ENCODE measurements at places on chromosomes 1 and 21. TPM values are rescaled to one million over a fixed set of nuclear protein-coding genes. Genes with fewer than 3 reads are reported as not detected.

GRCh38 chr1:109659997-109660690, 4.2 kb downstream of the GSTM4 start:
- no peak overlapping the region for H3K27ac ChIP-seq
- H3K4me1 ChIP-seq: peaks cover 21% of the 10 kb centered on the region
- no peaks in the 10 kb centered on the region for H3K27me3 ChIP-seq
- peaks cover 13% of the 10 kb centered on the region for H3K36me3 ChIP-seq
- H3K4me3 ChIP-seq: no peak overlapping the region

- no peak for DNase-seq
- H3K27ac ChIP-seq: peak overlapping the region; percentile 40
- peaks cover 16% of the 10 kb centered on the region for H3K4me1 ChIP-seq
- no peak overlapping the region for H3K4me3 ChIP-seq
- H3K36me3 ChIP-seq: no peaks in the 10 kb centered on the region
Observed at GRCh38 chr1:89739013-89739843, 81.6 kb upstream of the LRRC8D start.

- H3K4me1 ChIP-seq: no peaks in the 10 kb centered on the region
- H3K36me3 ChIP-seq: peaks cover 13% of the 10 kb centered on the region
- H3K4me3 ChIP-seq: no peak overlapping the region
- no peak overlapping the region for H3K27ac ChIP-seq
- H3K27me3 ChIP-seq: no peaks in the 10 kb centered on the region
Observed at GRCh38 chr1:230201445-230201844, 134.4 kb downstream of the GALNT2 start.

CELA2A gene
- not detected for total RNA-seq

CELA3A gene
- not detected for total RNA-seq

Measured in natural killer cell (primary cell).